ENCODE measurements at places on chromosomes 4 and X.

GRCh38 chrX:18354369-18355223 is at the start of gene SCML2:
Gene SCML2, minus strand, starts transcription at chrX:18354688. Its CDS starts 20,617 bp downstream, at chrX:18334071.
- DNase-seq, result peak; percentile 21

DNA sequence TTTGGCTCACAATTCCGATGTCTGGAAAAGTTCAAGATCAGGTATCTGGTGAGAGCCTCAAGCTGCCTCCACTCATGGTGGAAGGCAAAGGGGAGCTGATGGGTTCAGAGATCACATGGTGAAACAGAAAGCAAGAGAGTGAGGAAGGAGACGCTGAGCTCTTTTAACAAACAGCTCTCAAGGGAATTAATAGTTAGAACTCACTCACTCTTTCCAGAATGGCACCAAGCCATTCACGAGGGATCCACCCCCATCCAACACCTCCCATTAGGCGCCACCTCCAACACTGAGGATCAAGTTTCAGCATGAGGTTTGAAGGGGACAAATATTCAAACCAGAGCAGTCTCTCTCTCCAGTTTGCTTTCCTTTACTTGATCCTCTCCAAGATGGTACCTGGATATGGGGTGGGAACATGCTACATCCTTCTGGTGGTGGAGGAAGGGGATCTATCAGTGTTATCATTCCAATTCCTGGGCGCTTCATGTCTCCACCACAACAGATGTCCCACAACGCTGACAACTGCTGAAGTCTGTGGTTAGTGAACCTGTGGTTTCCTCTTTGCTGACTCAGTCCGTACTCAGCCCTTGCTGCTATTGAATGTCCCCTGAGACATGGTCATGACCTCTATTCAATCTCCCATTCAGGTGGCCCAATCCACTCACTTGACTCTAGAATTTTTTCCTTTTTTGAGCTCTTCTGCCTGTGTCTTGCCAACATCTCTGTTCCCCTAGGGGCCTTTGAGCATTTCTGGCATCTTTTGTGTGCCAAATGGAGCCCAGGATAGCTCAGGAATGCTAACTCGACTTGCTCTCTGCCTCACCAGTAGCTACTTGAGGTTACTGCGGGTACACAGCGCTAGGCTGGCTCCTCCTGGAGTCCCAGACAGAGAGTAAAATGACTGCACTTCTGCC is 395.2 kb downstream of the MID1IP1 start:
- peak; percentile 46 for DNase-seq

DNA sequence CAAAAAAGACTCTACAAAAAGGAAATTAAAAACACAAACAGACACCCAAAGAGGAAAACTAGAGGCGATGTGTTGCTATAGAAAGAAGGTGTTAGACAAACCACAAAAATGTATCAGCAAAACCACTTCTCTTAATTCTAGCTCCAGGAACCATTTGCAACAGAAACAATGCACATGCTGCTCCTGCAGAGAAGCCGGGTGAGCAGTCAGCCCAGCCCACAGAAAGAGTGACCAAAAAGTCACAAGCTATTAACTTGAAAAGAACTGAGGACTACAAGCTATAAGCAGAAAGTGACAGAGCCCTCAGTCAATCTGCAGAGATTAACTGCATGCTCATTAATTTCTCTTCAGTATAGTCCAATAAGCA is 96.2 kb upstream of the KLHL13 start:
- DNase-seq, result no peak

- peak; percentile 9 for DNase-seq
Observed at GRCh38 chr4:48944756-48945241, 38.2 kb upstream of the OCIAD2 start.

- DNase-seq, result no peak
Observed at GRCh38 chr4:158020734-158021346, 152.0 kb downstream of the GASK1B start.

DNA sequence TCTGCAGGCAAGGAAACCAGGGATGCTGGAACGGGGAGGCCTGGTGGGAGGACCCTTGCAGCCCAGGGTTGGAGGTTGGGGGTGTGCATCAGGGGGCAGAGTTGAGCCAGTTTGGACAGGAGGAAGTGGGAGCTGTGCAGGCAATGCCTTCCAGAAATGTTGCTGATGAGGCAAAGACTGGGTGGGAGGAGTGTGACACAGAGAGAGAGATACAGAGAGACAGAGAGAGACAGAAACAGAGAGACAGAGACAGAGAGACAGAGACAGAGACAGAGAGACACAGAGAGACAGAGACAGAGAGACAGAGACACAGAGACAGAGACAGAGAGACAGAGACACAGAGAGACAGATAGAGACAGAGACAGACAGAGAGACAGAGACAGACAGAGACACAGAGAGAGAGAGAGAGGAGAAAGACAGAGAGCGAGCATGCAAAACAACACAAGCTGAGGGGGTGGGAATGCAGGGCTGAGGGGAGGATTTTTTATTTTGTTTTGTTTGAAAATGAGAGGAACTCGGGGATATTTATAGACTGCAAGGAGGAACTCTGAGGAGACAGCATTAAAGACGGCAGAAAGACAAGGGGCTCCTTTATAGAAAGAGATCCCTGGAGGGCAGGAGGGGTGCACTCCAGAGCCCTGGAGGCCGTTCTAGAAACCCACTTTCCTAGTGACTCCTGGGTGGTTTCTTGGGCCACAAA is 1.9 kb upstream of the HAUS3 start:
- DNase-seq, result no peak

GRCh38 chr4:175325230-175325629 is 407.1 kb downstream of the ADAM29 start:
- DNase-seq, result no peak

- DNase-seq, result peak; percentile 91
Observed at GRCh38 chr4:7939377-7940108, at the start of gene AFAP1. Gene AFAP1, minus strand, starts transcription at chr4:7939861. Its CDS starts 67,783 bp downstream, at chr4:7872078.

DNA sequence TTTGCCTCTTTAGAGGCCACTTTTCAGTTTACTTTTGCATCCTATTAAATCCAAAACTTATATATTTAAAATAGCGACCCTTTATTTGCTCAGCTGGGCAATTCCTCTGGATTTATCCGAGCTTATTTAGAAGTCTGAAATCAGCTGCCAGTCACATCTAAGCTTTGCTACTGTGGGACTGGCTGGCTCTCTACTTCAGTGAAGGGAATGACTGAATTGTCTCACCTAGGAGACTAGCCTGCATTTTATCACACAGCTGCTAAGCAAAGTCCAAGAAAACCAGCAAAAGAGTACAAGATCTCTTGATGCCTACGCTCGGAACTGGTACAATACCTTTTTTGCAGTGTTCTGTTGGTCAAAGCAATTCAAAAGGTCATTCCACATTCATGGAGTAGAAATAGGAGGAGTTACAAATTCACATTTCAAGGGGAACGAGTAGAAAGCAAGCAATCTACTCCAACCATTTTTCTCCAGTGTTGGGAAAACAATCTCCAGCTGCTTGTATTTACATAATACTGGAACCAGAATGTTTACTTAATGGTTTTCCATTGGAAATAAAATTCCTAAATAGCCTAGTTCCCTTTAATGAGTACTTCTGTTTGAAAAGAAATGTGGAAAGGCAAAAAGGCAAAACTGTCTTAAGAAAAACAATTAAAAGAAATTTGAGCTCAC is 160.2 kb downstream of the MAGEB5 start:
- DNase-seq, result no peak

GRCh38 chr4:167233685-167234315 is 494 bp downstream of the SPOCK3 start:
- DNase-seq, result no peak

DNA sequence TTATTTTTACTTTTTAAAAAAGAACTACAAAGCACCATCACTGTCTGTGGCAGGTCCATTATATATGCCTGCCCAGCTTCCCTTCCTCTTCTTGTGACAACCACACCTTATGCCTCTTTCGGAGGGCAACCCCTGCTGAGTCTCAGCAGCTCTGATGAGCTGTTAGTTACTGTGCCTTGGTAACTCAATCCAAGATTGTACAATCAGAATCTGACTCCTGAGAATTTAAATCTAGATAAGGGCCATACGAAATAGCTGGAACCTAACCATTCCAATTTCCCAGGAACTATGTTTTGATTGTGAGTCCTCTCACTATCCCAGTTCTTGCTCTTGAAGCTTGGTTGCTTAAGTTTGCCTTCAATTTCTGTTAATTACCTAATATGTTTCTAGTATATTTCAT is 61.9 kb downstream of the ADAMTS3 start:
- no peak for DNase-seq

- DNase-seq, result no peak
Observed at GRCh38 chrX:41308884-41309647, 24.9 kb upstream of the DDX3X start.

- no peak for DNase-seq
Observed at GRCh38 chr4:41141900-41142299, 72.4 kb downstream of the APBB2 start.

- peak; percentile 84 for DNase-seq
Observed at GRCh38 chr4:1011022-1011665, at the start of gene FGFRL1. Gene FGFRL1, plus strand, starts transcription at chr4:1011626. Its CDS starts 860 bp downstream, at chr4:1012486.

- no peak for DNase-seq
Observed at GRCh38 chr4:55447831-55448230, 52.1 kb downstream of the TMEM165 start.

- no peak for DNase-seq
Observed at GRCh38 chr4:183801457-183802165, 103.5 kb upstream of the STOX2 start.

DNA sequence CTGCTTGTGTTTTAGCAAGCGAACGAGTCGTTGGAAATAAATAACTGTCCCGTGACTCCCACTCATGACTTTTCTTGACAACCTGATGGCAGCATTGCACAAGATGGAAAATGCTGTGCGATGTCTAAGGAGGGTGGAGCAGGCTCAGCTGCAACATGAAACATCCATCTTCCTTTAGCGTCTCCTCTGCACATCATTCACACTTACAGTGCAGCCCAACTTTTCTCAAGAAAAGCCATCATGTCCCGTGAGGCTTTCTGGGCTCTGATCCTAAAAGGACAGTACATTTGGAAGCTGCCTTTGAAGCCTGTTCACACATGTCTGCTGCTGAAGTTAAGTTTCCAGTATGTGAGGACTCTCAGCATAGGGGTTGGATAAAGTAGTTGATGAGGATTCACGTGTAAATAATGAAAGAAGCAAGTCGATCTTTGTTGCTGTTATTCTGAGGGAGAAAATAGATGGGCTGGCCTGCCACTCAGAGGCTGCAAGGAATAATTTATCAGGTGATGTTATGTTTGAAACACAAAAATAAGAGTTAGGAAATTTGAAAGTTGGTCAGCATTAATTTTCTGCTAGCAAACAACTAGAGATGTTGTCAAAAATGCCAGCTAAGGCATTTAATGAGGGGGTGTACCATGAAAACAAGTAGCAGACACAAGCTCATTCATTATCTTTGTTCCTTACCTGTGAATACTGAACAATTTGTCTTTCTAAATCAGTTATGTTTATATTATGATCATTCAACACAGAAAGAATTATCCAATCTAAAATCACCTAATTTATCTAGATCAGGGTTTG is 328.7 kb upstream of the ZFP42 start:
- DNase-seq, result no peak

DNA sequence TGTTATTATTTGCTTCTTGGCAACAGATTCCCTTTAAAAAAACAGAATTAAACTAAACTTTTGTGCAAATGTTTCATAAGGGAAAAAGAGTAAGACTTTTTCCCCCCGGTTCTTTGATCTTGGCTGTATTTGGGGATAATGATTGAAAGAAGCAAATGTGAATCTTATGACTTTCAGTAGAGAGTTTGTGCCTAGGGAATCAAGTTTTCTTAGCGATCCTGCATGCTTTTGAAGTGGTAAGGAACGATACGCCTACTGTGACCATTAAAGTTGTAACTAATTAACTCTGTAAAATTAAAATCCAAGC is 9.0 kb downstream of the ATP10D start:
- no peak for DNase-seq

DNA sequence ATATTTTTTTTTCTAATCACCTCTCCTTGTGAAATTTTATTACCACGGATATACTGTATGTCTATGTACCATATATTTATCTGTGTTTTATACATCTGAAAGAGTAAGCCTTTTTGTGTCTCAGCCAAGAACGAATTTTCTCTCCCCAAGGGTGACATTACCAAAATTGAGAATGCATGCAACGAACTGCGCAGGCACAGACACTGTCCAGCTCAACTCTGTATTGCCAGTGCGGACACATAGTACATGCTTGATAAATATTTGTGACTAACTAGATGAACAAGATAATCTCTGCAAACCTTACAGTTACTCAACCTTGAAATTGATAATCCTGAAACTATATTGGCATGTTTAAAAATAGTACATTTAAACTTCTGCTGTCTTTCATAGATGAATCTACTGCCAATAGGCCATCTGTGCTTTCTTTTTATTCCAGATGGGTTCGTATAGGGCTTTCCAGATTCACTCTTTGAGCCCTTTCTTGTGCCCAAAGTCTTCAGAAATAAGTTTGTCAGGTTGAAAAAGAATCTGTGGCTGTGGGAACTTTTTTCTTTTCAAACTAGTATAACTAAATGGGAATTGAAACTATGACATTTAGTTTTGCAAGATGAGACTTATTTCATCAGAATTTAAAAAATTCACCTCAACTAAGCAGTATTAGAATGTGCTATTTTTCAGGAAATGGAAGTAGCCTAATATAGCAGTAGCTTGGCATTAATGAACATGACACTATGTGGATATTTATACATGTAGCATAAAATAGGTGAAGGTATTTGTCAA is 38.9 kb downstream of the DTHD1 start:
- no peak for DNase-seq

DNA sequence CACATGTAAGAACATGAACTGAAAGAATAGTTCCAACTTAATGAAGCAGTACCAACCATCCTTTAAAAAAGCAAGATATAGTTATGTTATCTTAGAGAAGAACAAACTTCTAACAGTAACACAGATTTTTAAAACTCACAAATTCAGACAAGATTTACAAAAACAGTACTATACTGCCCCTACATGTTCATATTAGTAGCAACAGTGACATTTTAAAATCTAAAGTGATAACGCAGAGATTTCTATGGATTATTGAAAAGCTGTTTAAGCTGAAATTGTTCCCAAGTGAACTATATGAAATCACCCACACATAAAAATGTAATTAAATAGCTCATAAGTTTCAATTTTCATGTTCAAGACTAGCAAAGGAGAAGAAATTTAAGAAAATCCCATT is 166.0 kb downstream of the FBXW7 start:
- peak; percentile 7 for DNase-seq

DNA sequence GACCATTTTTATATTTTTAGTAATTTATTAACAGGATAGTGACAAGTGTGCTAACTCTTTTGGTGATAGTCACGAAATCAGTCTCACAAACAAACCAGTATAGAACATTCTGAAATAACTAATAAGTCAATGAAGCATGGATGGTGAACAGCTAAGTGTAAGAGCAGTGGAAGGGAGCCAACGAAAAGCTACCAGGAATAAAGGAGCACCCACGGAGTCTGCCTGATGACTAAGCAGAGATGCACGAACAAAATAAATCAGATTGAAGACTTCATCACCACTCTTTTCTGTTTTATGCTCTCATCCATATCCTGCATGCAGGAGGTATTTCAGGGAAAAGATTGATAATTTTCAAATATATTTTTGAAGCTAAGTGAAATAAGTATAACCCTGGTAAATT is 891.1 kb upstream of the HS3ST1 start:
- DNase-seq, result no peak

Data from central memory CD4-positive, alpha-beta T cell (primary cell).